NCI-H524 (cell line): ENCODE measurements at places on chromosomes 2 and 18.

DNA sequence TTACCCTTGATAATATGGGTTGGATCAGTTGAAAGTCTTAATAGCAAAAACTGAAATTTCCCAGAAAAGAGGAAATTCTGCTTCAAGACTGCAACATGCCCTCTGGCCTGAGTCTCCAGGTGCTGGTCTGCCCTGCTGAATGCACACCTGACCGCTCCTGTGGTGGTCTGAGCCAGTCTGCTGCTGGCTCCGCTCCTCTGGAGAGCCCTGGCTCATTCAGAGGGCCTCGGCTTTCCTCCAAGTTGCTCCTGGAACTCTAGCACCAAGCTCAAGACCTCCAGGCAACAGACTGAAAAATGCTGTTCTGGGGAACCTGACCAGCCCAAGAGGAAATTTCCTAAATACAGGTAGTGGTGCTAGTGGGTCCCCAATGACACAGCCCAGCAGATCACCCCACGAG, 64.8 kb downstream of the DIPK1C start:
- DNase-seq, result no peak

GRCh38 chr2:85394261-85394681, 15.9 kb downstream of the CAPG start:
- peak; percentile 20 for DNase-seq

DNA sequence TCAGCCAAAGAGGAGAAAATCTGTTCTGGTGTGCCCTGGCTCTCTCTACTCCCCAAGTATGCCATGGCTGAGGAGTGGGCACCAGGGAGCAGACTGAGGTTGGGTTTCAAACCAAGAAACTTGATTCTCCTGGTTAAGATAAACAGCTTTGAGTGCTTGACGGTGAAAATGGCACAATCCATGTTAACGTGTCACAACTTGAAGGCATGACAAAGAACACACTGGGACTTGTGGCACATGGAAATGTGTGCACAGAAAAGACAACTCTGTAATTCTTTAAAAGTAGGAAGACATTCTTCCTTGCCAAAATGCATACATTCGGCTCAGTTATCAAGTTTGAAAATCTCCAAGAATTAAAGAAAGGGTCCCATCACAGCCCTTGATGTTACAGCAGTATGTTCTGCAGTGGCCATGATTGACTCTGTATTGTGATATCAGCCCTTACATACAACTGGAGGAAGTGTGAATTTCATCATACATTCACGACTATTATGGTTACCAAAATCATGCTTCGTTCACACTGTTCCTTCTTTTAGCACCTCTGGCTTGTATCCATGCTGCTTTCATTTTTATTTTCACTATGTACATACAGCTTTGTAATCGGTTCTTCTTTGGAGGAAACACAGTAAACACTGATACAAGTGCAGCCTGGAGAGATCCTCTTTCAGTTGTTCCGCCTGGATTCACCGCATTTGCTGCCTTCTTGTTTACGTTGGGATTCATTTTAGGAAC, 15.6 kb upstream of the ACTG2 start:
- DNase-seq, result no peak

GRCh38 chr2:150107816-150108215, 379.7 kb downstream of the RND3 start:
- DNase-seq, result no peak

DNA sequence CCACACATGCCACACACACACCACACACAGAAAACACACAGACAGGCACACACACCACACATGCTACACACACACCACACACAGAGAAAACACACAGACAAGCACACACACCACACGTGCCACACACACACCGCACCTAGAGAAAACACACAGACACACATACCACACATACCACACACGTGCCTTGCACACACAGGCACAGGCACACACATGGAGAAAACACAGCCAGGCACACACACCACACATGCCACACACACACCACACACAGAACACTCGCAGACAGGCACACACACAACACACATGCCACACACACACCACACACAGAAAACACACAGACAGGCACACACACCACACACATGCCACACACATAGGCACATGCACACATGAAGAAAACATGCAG, 242.1 kb upstream of the MYT1L start:
- DNase-seq, result no peak

GRCh38 chr2:189702071-189702470, 27.6 kb downstream of the ANKAR start:
- DNase-seq, result peak; percentile 3

DNA sequence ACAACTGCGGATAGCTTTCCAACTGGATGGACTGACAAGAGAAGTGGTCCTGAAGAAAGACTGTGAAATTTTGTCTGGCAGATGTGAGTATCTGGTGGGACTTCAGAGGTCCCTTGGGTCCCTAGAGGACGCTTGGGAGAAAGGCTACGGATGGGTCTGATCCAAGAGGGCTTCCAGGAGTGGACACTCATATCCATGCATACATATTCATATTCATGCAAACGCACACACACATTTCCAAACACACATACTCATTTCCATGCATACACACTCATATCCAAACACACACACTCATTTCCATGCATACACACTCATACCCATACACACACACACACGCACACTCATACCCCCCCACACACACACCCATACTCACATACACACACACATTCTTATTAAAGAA, 200.2 kb upstream of the DDX18 start:
- no peak for DNase-seq

DNA sequence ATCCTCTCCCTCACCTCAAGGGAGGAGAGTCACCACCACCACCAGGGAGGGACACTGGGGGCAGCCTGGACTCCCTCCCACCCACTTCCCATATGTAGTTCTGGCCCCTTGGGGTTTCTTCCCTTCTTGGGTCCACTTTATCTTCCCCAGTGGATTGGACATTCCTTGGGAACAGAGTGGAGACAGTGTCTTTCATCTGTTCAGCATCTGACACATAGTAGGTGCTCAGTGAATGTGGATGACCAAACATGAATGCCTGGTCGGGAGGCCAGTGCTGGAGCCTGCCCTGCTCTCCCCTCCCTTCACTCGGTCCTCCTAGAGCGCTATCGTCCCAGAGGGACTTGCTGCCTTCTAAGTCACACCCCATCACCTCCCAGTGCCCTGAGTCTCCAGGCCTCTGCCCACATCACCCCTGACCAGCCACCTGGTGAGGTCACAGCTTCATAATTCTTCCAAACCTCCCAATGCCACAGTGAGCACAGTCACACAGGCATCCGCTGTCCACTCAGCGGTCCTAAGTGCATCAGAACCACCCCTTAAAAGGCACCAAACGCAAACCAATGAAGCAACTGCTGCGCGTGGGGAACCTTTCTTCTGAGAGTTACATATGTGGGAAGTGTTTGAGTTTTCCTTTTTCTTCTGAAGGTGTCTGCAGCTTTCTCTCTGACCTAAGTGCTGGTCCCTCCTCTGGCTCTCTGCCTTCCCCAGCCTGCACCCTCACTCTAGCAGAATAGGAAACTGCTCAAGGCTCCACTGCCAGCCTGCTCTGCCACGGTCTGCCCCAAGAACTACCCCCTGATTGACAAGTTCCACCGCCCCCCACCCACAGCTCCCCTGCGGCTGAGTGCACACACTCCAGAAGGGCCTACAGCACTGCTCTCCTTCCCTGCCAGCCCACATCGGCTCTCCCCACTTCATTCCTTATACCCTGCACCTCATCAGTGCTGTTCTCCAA, 7.2 kb upstream of the SFXN5 start:
- DNase-seq, result no peak

DNA sequence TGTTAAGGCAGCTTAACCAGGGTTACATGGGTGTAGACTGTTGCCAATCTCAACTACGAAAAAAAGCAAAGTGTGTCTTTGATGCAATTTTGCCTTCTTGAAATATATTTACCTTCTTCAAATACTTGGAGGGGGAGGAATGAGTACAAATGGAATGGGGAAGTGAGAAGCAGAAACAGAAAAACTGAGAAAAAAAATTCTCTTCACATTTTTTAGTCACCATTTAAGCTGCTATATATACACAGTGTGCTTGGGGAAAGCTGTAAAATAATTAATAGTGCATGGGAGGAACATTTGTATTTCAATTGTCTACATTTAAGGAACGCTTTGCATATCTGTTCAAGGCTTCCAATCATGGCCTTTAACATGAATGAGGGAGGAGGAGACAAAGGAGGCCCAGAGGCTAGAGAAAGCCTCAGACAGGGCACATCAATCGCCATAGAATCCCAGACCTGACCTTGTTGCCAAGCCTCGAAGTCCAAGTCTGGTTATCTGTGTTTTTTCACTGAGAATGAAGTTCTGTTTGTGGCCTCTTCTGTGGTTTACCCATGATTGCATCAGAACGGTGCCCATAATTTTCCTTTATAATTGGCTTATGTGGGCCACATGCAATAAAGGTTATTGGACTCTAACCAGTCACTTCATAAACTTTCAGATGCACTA, 158.6 kb downstream of the PIK3C3 start:
- no peak for DNase-seq

DNA sequence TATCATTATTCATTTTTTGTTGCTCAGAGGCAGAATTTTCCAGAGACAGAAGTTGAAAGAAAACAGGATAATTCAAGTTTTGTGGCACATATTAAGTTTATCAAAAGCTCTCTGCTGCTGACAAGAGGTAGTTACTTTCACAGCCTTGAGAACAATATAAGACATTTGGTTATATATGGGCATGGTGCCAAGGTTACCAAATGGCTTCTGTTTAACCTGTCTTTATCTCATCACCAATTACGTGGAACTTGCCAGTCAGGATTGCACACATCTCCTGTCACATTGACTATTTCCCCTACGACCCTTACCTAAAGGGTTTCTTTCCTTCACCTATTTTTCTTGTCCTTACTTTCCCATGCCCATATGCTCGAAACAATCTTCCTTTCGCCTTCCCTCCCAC, 35.9 kb downstream of the KLF7 start:
- no peak for DNase-seq

- no peak for DNase-seq
Observed at GRCh38 chr2:19899985-19900930, 1.5 kb downstream of the TTC32 start.

GRCh38 chr2:39736640-39737039, 42.4 kb downstream of the THUMPD2 start:
- DNase-seq, result no peak

DNA sequence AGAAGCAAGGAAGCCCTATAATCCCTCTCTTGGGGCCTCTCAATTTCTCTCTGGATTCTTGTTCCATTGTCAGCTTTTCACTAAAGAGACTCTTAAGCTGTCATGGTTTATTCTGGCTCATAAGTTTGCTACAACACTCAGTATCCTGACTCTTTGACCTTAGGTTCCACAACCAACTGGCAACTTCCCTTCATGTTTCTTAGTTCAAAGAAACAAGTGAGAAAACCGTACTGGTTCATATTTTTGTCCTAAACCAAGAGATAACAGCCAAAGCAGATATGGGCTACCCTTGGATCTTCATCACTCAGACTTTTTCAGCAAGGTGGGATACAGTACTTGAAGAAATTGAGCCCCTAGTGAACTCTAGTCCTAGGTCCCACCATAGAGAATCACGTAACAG, 109.9 kb upstream of the CRIM1 start:
- DNase-seq, result no peak

DNA sequence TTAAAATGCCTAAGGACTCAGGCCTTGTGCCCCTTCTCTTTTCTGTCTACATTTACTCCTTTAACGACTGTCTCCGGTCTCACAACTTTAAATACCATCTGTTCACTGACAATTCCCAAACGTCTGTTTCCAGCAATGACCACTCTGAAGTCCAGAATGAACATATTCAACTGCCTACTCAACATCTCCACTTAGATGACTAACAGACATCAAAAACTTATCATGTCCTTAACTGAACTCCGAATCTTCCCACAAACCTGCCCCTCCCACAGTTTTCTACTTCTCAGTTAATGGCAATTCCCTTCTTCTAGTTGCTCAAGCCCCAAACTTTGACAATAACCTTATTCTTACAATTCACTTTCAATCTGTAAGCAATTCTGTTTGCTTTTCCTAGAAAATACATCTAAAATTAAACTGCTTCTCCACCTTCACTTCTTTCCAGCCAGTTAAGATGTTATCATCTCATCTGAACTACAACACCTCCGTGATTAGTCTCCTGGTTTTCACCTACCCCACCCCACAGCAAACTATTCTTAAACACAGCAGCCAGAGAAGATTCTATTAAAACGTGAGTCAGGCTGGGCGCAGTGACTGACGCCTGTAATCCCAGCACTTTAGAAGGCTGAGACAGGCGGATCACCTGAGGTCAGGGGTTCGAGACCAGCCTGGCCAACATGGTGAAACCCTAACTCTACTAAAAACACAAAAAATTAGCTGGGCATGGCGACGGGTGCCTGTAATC, 2.8 kb downstream of the C1D start:
- no peak for DNase-seq

- DNase-seq, result no peak
Observed at GRCh38 chr2:234487356-234487755, 9.5 kb downstream of the ARL4C start.

- no peak for DNase-seq
Observed at GRCh38 chr2:179745635-179746256, 115.7 kb downstream of the ZNF385B start.

DNA sequence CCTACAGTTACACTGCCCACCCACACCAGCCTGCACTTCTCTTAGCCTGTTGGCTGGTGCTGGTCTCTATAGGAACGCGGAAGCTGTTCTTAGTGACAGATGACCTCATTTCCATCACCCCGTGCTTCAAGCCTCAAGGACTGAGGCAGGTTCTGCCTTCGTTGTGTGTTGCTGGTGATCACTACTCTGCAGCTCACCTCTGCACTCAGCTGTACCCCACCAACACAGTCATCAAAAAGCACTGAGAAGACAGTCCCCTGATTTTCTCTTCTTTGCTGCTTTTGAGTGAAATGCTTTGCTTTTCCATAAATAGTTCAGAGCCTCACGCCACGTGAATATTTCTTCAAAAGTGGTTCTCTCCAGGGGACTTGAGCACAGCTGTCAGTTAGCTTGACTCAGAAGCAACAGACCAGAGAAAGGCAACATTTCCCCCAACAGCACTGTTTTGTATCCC, 225.7 kb upstream of the CCDC150 start:
- DNase-seq, result no peak

DNA sequence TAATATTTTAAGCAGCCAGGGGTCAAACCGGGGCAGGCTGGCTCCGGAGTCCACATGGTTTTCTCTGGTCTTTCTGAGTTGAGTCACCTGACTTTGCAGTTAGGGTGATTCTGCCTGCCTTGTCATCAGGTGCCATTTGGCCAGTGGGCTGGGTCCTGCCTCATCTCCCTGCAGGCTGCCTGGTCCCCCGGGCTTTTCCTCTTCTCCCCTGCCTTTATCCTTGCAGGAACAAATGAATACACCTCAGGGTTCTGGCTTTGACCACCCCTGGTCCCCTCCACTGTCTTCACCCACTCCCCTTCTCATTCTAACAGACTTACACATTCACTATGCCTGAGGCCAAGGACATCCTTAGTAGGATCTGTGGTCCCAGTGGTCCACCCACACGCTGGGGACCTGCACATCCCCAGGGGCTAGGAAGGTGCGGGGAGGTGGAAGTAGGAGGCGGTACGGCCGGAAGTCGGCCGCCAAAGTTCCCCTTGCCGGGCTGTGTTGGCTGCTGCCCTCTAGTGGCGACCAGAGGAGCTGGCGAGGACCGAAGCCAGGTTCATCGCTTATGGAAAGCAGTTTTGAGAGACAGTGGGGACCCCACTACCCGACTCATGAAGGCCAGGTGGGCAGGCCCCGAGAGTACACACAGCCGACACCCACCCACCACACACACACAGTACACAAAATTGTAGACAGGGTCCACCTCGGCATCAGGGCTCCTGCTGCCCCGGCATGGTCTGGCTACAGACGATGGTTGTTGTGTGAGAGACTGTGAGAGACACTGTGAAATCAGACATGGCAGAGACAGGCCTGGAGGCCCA, 6.3 kb upstream of the TEX261 start:
- peak; percentile 33 for DNase-seq

- no peak for DNase-seq
Observed at GRCh38 chr2:47528874-47529273, 125.9 kb downstream of the MSH2 start.
